ENCODE measurements at places on chromosomes 2 and 18.

DNA sequence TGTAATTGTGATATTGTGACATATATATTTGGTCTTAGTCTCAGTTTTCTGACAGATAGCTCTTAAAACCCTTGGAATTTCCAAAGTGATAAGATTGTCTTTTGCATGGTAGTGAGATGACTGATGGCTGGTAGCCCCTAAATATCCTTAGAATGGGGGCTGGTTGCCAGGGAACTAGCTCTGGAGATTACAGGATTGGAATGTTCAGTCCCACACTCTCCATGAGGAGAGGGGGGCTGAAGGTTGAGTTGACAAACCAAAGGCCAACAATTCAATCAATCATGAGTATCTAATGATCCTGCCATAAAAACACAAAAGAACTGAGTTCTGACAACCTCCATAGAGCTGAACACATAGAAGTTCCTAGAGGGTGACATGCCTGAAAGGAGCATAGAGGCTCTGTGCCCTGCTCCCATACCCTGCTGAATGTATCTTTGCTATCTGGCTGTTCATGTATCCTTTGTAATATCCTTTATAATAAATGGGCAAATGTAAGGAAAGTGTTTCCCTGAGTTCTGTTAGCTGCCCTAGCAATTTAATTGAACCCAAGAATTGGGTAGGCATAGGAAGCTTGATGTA, 1680.3 kb upstream of the PIK3C3 start:
- no peak for DNase-seq

GRCh38 chr18:79070486-79070885, 1.3 kb downstream of the ATP9B start:
- no peak for DNase-seq

GRCh38 chr2:143918465-143918989, 601.4 kb downstream of the ZEB2 start:
- DNase-seq, result no peak

DNA sequence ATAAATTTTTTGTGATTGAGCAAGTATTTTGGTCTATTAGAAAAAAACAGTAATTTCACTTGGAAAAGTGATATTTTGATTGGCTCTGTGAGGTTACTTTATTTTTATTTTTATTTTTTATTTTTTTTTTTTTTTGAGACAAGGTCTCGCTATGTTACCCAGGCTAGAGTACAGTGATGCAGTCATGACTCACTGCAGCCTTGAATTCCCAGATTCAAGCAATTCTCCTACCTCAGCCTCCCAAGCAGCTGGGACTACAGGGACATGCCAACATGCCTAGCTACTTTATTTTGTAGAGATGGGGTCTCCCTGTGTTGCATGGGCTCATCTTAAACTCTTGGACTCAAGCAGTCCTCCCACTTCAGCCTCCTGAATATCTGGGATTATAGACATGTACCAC, 60.9 kb upstream of the MGAT5 start:
- no peak for DNase-seq

DNA sequence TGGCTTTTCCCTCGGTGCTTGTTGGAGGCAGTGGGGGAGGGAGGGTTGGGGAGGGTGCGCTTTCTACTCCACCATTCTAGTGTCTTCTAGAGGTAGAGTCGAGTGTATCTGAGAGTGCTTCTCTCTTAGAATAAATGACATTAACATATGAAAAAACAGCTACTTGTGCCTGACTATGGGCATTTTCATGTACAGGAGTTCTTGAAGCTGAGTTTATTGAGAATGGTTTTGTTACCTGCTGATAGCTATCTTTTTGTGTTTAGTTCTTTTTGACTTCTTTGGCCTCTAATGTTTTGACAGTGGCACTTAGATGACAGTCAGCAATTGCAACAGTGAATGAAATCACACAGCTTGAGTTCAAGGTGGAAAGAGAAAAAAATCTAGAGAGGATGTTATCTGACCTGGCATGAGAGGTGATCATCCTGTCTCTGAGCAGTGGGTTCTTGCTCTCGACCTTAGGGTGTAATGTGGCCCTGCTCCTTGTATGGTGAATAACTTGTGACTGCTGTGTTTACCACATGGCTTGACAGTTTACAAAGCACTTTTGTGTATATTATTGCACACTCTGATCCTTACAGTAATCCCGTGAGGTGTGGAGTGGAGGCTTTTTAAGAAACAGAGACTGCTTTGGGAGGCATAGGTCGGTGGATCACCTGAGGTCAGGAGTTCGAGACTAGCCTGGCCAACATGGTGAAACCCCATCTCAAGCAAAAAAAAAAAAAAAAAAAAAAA, 86.7 kb downstream of the AGAP1 start:
- no peak for DNase-seq

- no peak for DNase-seq
Observed at GRCh38 chr2:9755638-9756037, 87.6 kb upstream of the TAF1B start.

DNA sequence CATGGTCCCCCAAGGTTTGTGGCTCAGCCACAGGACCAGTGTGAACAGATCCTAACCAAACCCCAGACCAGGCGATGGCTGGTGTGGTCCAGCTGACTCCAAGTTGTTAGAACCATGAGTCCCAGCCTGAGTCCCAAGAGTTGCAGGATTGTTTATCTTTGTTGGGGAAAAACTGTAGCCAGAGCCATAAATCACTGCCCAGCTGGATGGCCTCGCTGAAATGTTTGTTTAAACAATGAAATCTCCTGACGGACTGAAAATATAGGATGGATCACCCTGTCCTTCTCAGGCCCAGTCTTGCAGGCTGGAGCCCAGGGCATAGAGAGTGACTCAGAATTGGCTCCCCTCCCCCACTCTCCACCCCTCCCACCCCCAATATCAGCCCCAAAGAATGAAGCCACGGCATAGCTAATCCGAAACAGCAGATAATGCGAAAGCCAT, 36.4 kb downstream of the PKDCC start:
- DNase-seq, result no peak

GRCh38 chr2:20300656-20301055, 50.0 kb downstream of the PUM2 start:
- DNase-seq, result no peak

- no peak for DNase-seq
Observed at GRCh38 chr2:105754994-105755393, 10.3 kb downstream of the NCK2 start.

- no peak for DNase-seq
Observed at GRCh38 chr2:118693287-118693822, 154.1 kb downstream of the EN1 start.

DNA sequence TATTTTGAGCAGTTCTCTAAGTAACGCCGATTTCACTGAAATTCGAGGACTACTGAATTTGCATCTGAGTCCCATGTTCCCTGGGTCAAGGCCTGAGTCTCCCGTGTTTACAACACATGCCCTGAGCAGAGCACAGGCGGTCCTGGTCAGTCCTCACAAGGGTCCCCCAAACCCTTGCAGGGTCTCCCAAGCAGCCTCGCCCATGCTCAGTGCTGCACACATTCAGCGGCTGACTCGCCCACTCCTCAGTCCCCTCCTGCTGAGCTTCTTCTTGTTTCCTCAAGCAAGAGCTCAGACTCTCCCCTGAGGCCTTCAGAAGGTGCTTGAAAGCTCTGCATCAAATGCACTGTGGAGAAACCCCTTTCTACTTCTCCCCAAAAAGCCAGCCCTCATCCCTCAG, 114.6 kb downstream of the INHBB start:
- DNase-seq, result no peak

DNA sequence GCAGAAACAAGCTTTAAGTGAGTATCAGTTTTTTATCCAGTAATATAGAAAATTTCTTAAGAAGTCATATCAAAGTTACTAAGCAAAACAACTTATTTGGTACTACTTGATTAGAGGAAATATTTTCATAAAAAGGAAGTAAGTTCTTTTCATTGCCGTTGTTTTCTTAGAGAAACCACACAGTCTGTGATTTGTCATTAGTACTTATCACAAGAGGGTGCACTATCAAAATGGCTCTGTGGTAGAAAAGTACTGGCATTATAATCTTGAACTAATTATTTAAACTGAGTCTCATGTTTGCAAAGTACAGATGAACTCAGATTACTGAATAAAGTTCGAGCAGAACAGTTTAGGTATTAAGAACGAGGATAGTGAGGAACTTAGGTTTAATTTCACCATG, 93.4 kb downstream of the IKZF2 start:
- no peak for DNase-seq

GRCh38 chr2:232325324-232326273, 53.0 kb upstream of the ALPP start:
- peak; percentile 84 for DNase-seq

DNA sequence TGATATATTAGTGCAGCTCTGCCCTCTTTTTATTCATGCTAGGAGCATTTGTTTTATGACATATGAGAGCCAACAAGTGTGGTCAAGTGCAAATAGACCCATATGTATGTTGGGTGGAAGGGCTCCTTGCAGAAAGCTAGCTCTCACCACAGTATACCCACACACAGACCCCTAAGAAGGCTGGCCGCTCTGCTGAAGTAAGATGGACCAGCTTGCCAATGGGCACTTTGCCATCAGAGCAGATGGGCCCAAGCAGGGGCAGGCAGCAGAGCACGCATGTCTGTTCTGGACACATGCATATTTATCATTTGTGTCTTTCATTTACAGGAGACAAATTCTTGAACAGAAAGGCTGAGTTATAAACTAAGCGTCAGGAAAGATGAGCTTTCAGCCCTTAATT, 187.5 kb upstream of the DTNA start:
- no peak for DNase-seq

- no peak for DNase-seq
Observed at GRCh38 chr2:218405746-218406208, 6.1 kb downstream of the CTDSP1 start.

- no peak for DNase-seq
Observed at GRCh38 chr2:72613931-72614330, 211.9 kb downstream of the EXOC6B start.

DNA sequence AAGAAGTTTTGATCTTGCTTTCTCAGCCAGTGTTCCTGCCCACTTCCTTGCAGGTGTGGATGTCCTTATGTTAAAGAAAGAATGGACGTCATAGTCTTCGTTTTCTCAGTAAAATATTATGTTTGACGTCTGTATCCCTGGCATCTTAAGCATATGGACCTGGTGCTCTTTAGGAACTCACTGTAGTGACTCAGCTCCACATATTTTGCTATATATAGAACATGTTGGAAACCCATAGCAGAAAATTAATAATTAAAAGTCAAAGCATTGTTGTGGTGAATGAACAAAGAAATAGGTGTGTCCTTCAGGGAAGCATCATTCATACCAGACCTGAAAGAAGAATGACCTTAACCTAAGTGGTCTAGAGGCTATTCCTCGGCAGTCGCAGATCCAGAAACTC, 196.1 kb downstream of the MCFD2 start:
- DNase-seq, result no peak

GRCh38 chr2:42999856-43000241, 207.5 kb upstream of the HAAO start:
- DNase-seq, result no peak

DNA sequence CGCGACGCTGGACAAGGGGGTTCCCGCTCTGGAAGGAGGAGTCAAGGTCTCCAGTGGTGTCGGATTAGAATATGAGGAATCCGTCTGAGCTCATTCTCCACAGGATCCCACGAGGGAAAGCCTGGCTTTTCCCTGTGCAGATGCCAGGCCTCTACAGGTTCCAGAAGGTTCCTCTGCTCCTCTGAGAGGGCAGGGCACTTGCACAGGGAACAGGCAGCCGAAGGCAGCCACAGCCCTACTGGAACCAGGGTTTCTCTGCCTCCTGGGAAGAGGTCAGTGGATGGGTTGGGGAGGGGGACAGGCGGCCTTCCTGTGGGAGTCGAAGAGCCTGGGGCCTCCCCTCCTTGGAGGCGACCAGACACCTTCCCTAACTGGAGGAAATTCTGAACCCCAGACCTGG, 1.7 kb upstream of the AQP12A start:
- DNase-seq, result no peak

GRCh38 chr2:196086517-196087368, 18.1 kb upstream of the DNAH7 start:
- no peak for DNase-seq

- no peak for DNase-seq
Observed at GRCh38 chr2:149648282-149649030, 60.9 kb upstream of the MMADHC start.

DNA sequence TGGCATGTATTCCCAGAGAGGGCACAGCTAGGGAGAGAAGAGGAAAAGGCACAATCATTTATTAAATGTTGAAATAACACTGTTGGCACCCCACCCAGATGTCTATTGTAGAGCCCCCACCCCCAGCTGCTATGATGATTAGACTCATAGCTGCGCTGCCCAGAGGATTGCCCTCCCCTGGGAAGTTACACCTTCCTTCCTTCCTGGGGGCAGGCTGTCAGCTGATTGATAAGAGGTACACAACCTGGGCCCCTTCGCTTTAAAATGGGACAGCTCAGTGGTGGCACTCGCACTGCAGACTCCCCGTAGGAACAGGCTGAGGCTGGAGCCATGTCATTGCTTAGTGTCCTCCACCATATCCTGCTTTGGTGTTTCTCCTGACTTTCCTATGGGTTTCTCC, 18.1 kb downstream of the TEX51 start:
- DNase-seq, result no peak

- DNase-seq, result no peak
Observed at GRCh38 chr2:42962508-42962953, 170.1 kb upstream of the HAAO start.

DNA sequence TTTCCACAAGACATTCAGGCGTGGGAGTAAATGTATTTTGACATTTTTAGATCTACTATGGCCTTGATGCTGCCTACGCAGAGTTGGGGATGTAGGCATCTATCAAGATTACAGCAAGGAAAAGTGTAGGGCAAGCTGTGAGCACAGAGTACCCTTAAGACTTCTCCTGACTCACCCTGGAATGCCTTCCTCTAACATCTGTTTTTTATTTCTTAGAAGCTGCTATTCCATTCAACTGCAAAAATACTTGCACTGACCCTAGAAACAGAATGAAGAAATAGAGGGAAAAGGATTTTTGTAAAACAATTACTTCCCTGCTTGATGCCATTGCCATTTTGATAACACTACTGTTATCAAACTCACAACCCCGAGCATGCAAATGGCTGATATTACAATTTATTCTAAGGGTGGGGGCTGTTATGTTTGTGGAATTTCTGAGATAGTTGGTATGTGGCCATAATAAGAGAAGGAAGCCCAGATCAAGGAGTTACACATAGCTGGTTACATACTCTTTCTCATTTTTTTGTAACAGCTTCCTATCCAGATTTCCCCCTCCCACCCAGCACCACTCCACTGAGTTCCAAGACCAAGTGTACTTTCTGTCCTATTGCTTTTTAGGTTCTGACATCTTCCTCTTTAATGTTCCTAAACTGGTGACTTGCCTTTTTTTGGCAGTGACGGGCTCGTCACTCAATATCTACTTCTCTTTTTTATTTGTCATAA, 6.0 kb upstream of the ROCK1 start:
- DNase-seq, result no peak
